ENCODE measurements at places on chromosomes 4 and X.
A peak's percentile ranks its signal among the peaks of the same experiment; 100 is the strongest.

DNA sequence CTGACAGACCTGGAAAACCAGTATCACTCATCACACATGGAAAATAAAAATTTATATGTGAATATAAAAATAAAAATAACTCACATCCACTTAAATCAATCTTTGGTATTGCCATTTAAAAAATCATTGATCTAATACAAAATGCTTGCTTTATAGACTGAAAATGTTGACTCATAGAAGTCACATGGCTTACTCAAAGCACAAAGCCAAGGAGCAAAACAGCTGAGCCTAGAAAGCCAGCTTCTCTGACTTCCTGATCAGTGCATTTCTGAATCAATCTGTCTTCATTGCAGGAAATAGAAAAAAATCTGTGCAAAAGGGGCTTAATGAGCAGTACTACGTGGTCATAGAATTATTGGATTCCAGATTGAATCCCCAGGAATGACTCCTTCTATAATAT, 176.9 kb upstream of the HS3ST1 start:
- no peak for DNase-seq

- DNase-seq, result no peak
Measured at GRCh38 chr4:183468210-183469095, 24.0 kb downstream of the CDKN2AIP start.

- DNase-seq, result no peak
Measured at GRCh38 chr4:1767770-1768366, 25.2 kb upstream of the FGFR3 start.

- DNase-seq, result no peak
Measured at GRCh38 chr4:140020457-140021361, 133.3 kb downstream of the MAML3 start.

DNA sequence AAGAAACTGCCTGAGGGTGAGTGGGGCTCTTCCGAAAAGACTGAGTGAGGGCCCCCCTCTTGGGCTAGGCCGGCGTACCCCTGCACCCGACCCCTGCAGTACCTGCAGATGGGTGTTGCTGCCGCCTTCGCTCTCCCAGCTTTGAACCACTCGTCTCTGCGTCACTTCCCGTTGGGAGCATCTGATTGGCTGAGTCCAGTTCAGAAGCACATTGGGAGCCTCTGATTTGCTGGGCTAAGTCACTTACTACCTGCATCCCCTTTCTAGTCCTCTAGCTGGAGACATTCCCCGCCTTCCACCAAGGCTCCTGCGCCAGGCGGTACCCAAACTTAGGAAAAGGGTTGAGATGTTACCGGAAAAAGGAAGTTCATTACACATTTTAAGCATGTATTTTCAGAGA, 20.4 kb upstream of the WWC2 start:
- no peak for DNase-seq

GRCh38 chr4:88964450-88964849, 92.5 kb downstream of the FAM13A start:
- peak; percentile 44 for DNase-seq

DNA sequence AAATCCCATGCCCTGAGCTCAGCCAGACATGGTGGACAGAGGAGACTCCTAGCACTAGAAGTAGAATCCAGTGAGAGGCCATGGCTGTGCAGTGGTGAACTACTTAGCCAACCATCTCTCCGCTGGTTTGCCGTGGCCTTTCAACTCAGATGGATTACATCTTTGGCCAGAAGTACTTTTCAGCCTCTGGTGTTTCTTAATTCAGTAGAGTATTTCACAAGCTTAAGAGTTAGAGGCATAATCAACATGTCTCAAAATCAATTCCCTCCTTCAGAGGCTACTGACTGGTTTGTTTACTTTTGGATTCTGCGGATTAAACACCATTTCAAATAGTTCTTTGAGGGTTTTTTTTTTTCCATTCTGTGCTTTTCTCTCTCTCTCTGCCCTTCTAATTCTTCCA, 91.1 kb upstream of the PGRMC2 start:
- DNase-seq, result no peak

GRCh38 chr4:16883806-16884205, 14.6 kb downstream of the LDB2 start:
- DNase-seq, result no peak

GRCh38 chrX:48493890-48494364, 14.9 kb upstream of the PORCN start:
- DNase-seq, result no peak
